Esophagus squamous epithelium (tissue), 5 donors: ENCODE measurements at places on chromosomes 3 and 15.
A peak's percentile ranks its signal among the peaks of the same experiment; 100 is the strongest.

GRCh38 chr3:166527325-166527724 lies 690.1 kb upstream of the BCHE start:
- no peak for DNase-seq

- no peak for DNase-seq
Measured at GRCh38 chr3:31137718-31138465, 243.4 kb upstream of the GADL1 start.

DNA sequence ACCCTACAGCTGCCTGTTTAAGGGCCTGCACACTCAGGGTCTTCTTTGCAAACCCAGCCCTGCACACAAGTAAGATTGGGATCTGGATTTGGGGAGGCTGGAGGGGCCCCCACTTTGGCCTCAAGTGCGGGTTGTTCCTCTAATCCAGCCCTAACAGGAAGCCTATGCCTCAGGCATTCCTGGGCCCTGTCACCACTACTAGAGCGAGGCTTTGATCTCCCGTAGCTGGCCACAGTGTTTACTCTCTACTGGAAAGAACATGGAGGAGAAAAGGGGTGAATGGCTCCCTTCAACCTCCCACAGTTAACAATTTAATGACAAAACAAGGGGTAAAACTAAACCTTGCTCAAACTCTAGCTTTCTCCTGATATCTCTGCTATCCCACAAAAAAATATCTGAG lies 48.4 kb downstream of the DZIP1L start:
- no peak for DNase-seq

DNA sequence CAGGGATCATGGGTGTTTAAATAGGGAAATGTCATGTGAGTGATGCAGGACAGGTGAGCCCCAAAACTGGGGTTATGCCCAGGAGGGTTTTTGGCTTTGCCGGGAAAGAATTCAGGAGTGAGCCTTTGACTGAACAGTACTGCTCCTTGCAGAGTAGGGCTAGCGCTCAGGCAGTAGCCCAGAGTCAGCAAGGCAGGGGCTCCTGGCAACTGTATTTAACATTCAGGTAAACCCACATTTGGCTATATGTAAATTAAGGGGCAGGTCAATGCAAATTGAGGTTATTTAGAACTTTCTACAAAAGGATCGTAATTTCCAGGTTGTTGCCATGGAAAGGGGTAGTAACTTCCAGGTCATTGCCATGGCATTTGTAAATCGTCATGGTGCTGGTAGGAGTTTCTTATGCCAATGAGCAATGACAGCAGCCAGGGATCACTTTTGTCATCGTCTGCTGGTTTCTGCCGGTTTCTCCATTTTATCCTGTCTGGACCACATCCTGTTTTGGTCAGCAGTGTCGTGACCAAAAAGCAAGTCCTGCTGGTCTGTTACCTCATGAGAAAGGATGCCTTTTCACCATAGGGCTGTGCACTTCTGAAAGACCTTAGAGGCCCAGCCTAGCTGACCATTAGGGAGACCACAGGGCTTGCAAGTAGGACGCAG lies 24.3 kb downstream of the MTHFS start:
- no peak for DNase-seq

- DNase-seq = no peak
Measured at GRCh38 chr3:46464326-46465195, at the start of gene LTF. Gene LTF, minus strand, starts transcription at chr3:46464905. Its CDS starts 38 bp downstream, at chr3:46464867.

- no peak for DNase-seq
Measured at GRCh38 chr3:74676-75243, 121.8 kb upstream of the CHL1 start.

GRCh38 chr3:127857333-127857732 lies 35.0 kb upstream of the MGLL start:
- DNase-seq = no peak

GRCh38 chr15:68512052-68512451 lies 66.7 kb upstream of the CORO2B start:
- DNase-seq = no peak

DNA sequence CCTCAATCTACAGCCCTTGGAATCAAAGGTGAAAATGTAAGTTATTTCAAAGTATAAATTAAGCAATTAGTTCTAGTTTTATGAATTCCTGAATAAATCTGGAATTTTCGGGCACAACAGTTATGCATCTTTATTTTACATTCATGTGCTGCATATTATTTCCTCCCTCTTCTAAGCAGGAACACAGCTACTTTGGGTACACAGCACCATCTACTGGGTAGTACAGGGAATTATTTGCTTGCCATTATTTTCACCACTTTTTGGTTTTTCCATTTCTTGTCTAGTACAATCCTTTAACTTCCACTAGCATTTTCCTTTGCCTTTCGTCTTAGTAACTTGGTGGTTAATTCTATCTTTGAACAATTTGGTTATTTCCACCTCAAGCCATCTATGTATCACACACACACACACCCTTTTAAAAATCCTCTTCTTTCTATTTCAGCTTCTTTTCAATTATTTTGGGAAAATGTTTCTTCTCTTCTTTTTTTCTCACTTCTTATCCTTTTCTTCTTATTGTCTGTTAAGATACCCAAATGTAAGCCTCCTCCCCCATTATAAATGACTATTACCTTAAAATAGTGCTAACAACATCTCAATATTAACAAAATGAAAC lies 451.0 kb downstream of the MFSD1 start:
- no peak for DNase-seq

DNA sequence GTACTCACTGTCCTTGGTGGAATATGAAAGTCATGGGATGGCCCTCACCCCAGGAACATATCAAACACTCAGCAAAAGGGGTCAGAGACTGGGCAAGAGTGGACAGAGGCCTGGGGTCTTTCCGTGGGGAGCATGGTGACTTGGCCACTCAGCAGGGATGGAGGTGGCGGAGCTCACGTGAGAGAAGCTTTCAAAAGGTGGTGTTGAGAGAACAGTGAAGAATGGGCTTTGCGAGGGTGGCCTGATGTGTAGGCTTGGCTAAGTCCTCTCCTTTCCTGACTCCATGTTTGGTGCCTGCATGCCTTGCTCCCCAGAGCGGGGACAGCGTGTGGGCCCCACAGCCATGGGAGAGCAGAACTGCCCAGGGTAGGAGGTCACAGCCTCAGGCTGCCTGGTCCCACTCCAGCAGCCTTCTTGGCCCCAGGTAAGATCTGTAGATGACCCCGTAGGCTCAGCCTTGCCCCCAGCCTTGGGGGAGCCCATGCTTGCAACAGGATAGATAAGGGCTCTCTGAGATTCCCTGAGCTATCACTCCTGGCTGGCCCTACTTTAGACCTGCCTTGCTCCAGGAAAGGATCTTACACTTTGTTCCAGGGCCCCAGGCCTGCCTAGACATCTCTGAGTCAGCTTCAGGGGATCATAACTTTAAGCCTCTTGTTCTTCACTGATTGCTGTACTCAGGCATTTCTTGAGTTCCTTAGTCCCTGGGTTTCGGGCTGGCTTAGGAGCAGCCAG lies 17.0 kb downstream of the RPLP1 start:
- no peak for DNase-seq

GRCh38 chr15:88303395-88303794 lies 46.9 kb upstream of the NTRK3 start:
- no peak for DNase-seq

GRCh38 chr3:23996095-23996524 lies 51.0 kb downstream of the NR1D2 start:
- no peak for DNase-seq

DNA sequence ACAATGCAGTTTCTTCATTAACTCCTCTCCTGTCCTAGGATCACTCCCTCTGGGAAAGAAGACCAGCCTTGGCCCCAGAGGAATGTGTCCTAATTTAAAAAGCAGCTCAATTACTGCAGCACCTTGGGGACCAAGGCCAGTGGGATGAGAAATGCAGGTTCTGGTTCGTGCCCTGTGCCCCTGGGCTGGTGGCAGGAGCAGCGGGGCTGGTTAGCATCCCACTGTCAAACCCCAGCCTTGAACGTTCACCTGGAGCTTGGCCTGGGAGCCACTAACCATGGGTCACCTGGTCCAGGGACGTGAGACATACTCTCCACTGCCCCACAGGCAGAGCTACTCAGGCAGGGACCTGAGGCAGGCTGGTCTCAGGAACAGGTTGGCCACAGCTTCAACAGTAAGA lies 8.4 kb upstream of the RTP3 start:
- no peak for DNase-seq

DNA sequence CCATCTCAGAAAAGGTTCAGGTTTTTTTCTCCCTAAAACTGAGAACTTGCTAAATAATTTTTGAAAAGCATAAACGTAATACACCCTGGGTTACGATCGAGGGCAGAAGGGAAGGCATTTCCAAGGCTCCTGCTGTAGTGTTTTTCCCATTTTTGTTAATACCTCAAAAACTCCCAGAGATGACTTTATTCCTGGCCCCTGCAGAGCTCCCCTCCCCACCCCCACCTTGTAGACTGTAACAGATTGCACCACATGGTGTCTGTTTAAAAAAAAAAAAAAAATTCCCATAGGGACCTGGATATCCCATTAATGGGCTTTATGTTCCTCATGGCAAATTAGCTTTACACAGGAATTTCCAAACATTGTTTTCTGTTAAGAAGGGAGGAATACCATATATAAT lies 38.2 kb downstream of the FEZF2 start:
- no peak for DNase-seq

- no peak for DNase-seq
Measured at GRCh38 chr3:18425641-18426257, 610 bp upstream of the SATB1 start.

- no peak for DNase-seq
Measured at GRCh38 chr3:37181756-37182155, 7.4 kb upstream of the LRRFIP2 start.

DNA sequence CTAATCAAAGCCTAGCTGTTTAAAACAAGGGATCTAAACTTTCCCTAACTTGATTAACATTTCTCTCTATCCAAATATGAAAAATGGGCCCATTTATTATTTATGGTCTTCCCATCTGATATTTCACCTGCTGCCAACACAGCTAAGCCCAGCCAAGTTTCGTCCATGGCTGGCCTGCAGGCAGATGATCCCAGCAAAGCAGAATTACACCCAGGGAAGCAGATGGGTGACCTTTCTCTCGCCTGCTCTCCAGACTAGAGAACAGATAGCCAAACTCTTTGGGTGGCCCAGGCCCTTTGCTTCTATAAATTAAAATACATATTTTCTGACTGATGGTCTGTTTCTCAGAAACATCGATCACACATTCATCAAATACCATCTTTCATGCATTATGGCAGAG lies 1038.8 kb downstream of the AGBL1 start:
- DNase-seq = no peak

- DNase-seq = no peak
Measured at GRCh38 chr15:68730976-68731897, 89.5 kb downstream of the ANP32A start.

DNA sequence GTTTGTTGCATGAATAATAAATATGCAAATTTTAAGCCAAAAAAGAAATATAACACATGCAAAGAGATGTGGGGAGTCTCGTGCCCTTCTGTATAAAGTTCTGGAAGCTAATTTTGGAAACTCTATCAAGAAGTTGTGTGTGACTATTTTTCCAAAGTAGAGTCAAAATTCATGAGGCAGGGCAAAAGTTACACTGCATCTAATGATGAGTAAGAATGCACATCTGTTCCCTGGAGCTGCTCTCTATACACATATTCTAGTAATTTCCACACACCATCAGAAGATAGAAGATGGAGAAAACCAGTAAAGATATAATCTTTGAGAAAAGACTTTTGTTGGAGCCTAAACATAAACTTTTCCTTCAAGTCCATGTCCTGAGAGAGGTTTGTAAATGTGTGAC lies 199.6 kb downstream of the FHIT start:
- DNase-seq = no peak

- DNase-seq = peak; percentile 30
Measured at GRCh38 chr3:56980798-56981390, 79.6 kb upstream of the SPATA12 start.

DNA sequence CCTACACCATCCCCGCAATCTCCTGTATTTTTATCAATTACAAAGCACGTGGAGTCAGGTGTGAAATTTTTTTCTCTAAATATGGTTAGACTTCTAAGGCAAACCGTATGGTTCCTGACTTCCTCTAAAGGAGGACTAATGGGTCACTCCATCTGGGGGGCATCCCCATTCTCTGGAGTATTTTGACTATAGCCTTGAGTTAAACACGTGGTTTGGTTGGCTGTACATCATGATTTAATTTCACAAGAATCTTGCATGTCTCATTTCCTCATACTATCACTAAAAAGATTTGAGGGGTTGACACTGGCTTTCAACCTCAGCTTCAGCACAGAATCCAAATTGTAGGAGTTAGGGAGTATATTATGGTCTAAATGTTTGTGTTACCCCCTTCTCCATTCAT lies 25.3 kb upstream of the ZNF770 start:
- DNase-seq = no peak

DNA sequence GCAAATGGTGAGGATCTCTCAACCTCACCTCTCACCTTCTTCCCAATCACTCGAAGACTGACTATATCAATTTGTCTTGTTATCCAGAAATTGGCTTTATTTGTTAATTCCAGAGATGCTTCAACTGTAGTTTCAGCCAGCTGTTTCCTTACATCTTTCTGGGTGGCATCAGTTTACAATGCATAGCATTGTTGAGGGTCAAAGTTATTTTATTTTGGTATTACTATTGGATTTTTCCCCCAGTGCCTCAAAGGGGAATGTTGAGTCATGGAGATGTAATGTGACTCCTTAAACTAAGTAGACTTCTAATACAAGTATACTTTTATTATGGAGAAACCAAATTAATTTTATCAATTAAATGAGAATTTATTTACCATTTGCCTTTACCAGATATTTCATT lies 351.6 kb downstream of the TIGIT start:
- DNase-seq = no peak

DNA sequence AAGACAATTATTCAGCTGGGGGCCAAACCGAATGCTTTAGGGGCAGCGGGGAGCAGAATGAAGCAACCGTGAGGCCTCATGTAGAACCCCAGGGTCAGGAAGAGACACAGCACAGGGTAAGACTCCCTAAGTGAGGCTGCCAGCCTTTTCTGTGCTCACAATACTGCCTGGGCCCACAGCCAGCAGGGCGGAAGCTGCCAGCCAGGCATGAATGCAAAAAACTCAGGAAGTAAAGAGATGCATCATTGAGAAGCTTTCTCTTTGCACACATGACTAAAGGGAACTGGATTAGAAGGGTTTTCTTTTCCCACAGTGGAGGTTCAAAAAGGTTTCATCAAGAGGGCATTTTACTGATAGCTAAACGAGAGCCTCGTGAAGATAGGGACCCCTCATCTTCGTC lies 33.3 kb downstream of the CA12 start:
- DNase-seq = no peak

DNA sequence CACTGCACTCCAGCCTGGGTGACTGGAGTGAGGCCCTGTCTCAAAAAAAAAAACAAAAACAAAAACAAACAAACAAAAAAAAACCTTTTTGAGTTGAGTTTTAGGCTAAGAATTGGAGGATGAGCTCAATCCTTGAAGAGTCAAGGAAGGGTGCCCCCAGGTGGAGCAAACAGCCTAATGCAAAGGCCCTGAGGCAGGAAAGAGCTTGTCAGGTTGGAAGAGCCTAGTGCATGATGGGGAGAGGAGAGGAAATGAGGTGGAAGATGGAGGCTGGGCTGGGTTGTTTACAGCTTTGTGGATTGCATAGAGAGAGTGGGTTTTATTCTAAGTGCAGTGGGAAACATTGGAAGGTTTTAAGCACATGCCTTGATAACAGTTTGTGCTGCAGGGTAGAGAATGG lies 2.1 kb upstream of the SNX22 start:
- no peak for DNase-seq
